ENCODE measurements at places on chromosomes 11 and 22. TPM values are rescaled to one million over a fixed set of nuclear protein-coding genes. Genes with fewer than 3 reads are reported as not detected.

DNA sequence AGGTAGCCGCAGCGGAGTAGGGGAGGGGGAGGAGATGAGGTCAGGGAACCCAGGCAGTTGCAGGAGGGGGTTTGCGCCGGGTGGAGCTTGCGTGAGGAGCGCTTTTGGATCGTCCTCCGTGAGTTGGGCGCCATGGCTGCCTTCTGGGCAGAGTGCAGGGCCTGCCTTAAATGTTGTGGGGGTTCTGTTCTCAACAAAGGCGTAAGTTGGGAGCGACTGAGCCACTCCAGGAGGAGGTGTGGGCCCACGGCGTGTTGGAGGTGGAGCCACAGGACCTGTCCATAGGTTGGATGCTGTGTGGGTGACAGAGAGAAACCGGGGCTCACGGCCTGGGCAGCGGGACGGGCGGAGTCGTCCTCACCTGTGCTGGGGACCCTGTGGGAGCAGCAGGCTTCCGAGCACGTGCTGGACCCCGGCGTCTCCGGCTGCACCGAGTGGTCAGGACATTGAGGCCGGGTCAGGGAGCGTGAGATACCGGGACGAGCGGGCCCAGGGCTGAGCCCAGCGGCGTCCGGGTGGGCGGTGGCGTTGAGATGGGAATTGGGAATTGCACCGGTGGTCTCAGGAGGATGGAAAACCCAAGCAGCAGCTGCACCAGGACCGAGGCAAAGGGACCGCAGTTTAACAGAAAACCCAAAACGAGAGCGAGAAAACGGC, 977 bp upstream of the PGGHG start:
- no peaks in the 10 kb centered on the region for H3K36me3 ChIP-seq
- no peak overlapping the region for H3K27ac ChIP-seq
- H3K27me3 ChIP-seq: no peaks in the 10 kb centered on the region
- H3K4me1 ChIP-seq: no peaks in the 10 kb centered on the region

DNA sequence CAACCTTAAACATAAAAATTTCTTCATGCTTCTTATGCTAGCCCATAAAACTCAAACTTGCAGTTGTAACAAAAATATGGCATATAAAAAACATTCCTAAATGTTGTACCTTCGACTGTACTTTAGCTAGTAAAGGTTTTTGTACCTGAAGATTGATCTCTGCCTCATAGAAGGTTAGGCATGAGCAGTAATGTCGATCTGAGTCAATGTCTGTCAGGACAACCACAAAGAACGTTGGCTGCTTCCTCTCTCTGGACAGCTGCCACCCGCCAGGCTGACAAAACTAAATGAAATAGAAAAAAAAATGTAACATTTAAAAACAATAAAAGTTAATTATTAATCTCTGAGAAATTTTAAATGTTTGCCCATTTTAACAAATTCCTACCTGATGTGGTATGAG, 251.3 kb downstream of the SBF2 start:
- H3K4me3 ChIP-seq: no peak overlapping the region
- H3K27ac ChIP-seq: no peak overlapping the region
- H3K4me1 ChIP-seq: no peaks in the 10 kb centered on the region
- H3K36me3 ChIP-seq: no peaks in the 10 kb centered on the region
- no peak for DNase-seq

- peaks cover 5% of the 10 kb centered on the region for H3K4me1 ChIP-seq
- no peak for DNase-seq
Measured at GRCh38 chr11:111846063-111846462, 25.3 kb downstream of the ALG9 start.

DNA sequence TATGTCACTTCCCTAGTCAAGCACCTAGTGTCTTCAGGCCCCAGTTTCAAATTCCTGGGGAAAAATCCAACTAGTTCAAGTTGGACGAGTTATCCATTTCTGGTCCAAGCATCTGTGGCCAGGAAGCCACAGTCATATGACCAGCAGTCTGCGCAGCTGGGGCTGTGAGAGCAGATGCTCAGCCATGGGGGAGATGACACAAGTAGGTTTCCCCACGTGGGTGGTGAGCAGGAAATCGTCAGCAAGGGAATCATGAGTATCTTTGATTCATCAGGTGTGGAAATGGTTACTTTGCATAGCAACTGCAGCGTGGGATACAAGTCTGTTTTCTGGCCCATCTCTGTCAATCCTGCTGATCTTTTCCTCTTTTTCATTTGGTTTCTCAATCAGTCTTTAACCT, 185.3 kb downstream of the C11orf91 start:
- peak; percentile 66 for DNase-seq
- no peak overlapping the region for H3K27ac ChIP-seq
- H3K36me3 ChIP-seq: no peaks in the 10 kb centered on the region

- no peaks in the 10 kb centered on the region for H3K36me3 ChIP-seq
- DNase-seq: no peak
- H3K4me3 ChIP-seq: peak overlapping the region; percentile 62
Measured at GRCh38 chr11:120168108-120168959, 30.4 kb upstream of the TRIM29 start.

- no peak for DNase-seq
- H3K36me3 ChIP-seq: no peaks in the 10 kb centered on the region
- H3K4me3 ChIP-seq: no peak overlapping the region
- H3K4me1 ChIP-seq: no peaks in the 10 kb centered on the region
Measured at GRCh38 chr11:34180040-34180813, 74.8 kb downstream of the NAT10 start.

- no peaks in the 10 kb centered on the region for H3K4me1 ChIP-seq
- H3K27ac ChIP-seq: no peak overlapping the region
- no peaks in the 10 kb centered on the region for H3K36me3 ChIP-seq
- H3K27me3 ChIP-seq: peaks cover 29% of the 10 kb centered on the region
Measured at GRCh38 chr22:43901976-43902643, 10.3 kb upstream of the PNPLA5 start.

- H3K27me3 ChIP-seq: peaks cover 21% of the 10 kb centered on the region
- peak; percentile 32 for DNase-seq
- no peaks in the 10 kb centered on the region for H3K4me1 ChIP-seq
Measured at GRCh38 chr11:69791276-69792180, 16.4 kb upstream of the FGF4 start.

- no peaks in the 10 kb centered on the region for H3K36me3 ChIP-seq
- no peak overlapping the region for H3K4me3 ChIP-seq
- DNase-seq: no peak
- H3K27ac ChIP-seq: no peak overlapping the region
- no peaks in the 10 kb centered on the region for H3K4me1 ChIP-seq
Measured at GRCh38 chr11:133895551-133895950, 50.2 kb upstream of the SPATA19 start.

- H3K27ac ChIP-seq: no peak overlapping the region
- DNase-seq: peak; percentile 39
- H3K4me1 ChIP-seq: peaks cover 4% of the 10 kb centered on the region
- H3K27me3 ChIP-seq: peaks cover 10% of the 10 kb centered on the region
- no peaks in the 10 kb centered on the region for H3K36me3 ChIP-seq
Measured at GRCh38 chr22:37309211-37310074, 27.1 kb downstream of the CYTH4 start.

GRCh38 chr11:113531575-113532451, 56.6 kb upstream of the DRD2 start:
- no peak overlapping the region for H3K4me3 ChIP-seq
- no peak overlapping the region for H3K27ac ChIP-seq
- H3K27me3 ChIP-seq: no peaks in the 10 kb centered on the region
- H3K36me3 ChIP-seq: no peaks in the 10 kb centered on the region
- no peak for DNase-seq
- H3K4me1 ChIP-seq: peaks cover 15% of the 10 kb centered on the region

DEFB131B gene
- total RNA-seq: not detected

NLRP10 gene
- total RNA-seq: not detected

KDELR3 gene
- 1.4 TPM for total RNA-seq

PKNOX2 gene
- total RNA-seq: 30.5 TPM

UBE4A gene
- total RNA-seq: 31.0 TPM

OR2AG1 gene
- total RNA-seq: not detected

PLAAT3 gene
- total RNA-seq: 78.9 TPM

RIBC2 gene
- not detected for total RNA-seq

XRCC6 gene
- 236 TPM for total RNA-seq

LSP1 gene
- 16.0 TPM for total RNA-seq

CFAP300 gene
- total RNA-seq: 0.86 TPM

All from psoas muscle (tissue), 8 donors.